Stimulated activated CD8-positive, alpha-beta memory T cell treated with anti-CD3 and anti-CD28 coated beads, Interleukin-12 subunit alpha, Interleukin-12 subunit beta, amount 100 ng/mL, for 4 hours (primary cell): ENCODE measurements at places on chromosomes 6 and 20.

DNA sequence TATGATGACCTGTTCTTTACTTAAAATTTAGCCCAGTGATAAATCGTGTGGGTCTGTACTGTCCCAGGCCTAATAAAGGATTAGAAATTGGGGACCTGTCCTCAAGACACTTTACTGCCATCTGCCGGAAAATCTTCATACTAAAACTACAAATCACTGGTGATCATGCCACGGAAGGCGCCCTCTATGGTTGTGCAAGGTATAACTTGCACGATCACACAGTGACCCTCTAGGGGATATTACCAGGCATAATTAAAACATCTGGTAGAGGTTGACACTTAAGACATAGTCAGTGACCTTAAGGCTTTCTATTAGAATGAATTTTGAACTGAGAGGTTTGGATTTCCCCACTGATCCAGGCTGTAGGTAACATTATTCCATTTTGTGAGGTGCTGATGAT, 172.6 kb downstream of the BMP2 start:
- DNase-seq = no peak

DNA sequence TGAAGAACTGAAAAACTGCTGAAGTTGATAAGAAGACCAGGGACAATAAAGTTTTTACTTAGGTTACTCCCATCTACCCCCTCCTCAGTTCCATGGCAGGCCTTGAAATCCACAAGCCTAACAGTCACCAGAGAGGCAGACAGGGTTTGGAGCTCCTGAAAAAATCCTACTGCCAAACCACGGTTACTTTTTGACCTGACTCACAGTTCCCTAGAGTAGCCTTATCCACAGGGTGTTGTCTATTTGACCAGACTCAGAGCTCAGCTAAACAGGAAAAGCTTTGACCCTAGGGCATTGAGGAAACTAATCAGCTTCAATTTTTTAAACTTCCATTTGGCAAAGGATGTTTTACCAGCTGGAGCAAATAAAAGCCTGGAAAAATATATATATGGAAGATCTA, 257.7 kb upstream of the NT5E start:
- DNase-seq = no peak

DNA sequence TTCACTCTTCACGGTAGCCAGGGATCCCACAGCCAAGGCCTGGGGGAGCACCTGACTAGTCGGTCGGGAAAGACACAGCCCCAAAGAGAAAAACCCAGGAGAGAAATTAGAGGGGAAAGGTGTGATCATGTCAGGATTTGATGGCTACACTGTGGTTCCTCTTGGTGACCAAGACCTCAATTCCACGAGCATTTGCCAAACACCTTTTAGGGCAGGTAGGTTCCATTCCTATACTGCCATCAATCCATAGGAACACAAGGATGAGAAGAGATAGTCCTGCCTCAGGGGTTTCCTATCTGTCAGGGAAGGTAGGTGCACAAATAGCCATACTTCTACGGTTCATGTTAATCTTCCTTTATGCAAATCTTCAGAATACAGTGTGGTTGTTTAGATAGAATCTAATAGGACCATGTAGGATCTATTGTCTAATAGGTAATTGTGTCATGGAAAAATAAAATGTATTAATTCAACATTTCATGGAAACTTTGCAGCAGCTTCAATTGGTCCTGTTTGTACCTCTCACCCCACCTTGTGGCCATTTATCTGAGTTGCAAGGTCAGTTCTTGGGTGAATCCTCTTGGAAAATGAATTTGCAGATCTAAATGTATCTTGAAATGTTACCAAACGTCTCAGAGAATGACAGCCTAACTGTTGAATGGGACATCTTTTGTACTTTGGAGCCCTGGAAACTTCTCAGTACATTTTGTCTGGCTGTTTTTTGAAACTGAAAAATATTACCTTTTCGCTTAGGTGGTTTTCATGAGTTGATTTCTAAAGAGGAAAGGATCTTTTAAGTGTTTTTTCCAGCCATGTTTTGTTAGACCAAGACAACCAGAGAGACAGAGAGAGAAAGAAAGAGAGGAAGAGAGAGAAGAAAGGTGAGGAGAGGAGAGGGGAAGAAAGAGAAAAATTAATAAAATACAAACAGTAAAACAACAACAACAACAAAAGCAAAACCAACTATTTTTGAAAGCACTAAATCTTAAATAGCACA, 33.7 kb upstream of the IYD start:
- DNase-seq = no peak

DNA sequence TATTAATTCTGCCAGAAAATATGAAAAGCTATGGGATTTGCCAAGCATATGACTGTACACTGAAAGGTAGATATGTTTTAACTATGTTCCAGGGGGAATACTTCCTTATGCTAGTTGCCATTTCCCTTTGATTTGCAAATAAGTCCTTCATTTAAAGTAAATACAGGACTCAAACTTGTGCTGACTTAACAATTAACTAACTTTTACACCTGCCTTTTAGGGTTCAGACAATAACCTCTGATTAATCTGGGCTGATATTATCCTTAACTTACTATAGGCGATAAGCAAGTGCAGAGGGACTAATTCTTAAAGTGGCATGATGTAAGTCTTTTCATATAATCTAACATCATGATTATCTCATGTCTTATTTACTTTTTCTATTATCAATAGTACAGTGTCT, 143.1 kb downstream of the AHI1 start:
- no peak for DNase-seq

DNA sequence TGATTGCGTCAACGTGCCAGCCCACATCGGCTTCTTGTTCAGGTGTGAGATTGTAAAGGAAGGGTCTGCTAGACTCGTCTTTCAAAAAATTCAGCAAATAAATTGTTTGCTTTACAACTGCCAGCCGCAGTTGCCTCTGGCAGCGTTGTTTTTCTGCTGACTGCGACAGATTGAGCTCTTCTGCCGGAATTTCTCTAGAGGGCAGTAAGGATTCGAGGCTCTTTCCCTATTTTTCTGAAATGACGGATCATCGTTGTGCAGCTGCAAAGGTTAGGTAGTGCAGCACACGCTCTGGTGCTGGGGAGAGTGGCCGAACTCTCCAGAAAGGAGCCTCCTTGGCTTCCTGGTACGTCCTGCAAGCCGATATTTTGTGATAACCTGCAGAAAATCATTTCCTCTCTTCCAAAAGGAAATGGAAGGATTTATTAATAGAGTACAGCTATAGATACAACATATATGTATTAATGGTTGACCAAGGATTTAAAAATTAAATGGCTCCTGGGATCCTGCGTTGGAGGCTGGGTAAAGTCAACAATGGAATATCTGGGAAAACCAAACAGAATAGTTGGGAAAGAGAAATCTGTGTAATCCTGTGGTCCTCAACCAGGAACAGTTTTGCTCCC, 121.9 kb upstream of the ZFP64 start:
- DNase-seq = no peak

GRCh38 chr6:19802656-19803055, 34.5 kb upstream of the ID4 start:
- DNase-seq = no peak

- no peak for DNase-seq
Measured at GRCh38 chr20:50027611-50028105, 44.9 kb downstream of the SNAI1 start.

- DNase-seq = no peak
Measured at GRCh38 chr6:150157081-150157480, 14.2 kb downstream of the PPP1R14C start.

- DNase-seq = no peak
Measured at GRCh38 chr6:5645328-5646290, 361.1 kb downstream of the NRN1 start.

GRCh38 chr6:25369036-25369432, 89.9 kb downstream of the CARMIL1 start:
- no peak for DNase-seq

DNA sequence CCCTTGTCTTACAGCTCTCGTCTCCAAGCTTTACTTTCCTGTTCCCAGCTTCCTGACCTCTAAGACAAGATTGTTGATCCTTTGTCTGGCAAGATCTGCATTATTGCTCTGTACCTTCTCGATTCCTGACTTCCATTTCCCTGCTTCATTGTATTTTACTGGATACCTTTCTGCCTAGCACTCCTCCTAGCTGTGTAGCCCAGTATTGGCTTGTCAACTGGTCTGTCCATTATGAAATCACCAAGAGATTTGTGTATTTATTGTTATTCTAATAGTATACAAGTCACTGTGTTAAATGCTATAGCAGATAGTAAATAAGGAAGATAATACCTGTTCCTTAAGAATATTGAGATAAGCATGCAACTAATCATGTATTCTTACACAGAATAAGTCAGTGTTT, 305.4 kb downstream of the CDKAL1 start:
- no peak for DNase-seq

DNA sequence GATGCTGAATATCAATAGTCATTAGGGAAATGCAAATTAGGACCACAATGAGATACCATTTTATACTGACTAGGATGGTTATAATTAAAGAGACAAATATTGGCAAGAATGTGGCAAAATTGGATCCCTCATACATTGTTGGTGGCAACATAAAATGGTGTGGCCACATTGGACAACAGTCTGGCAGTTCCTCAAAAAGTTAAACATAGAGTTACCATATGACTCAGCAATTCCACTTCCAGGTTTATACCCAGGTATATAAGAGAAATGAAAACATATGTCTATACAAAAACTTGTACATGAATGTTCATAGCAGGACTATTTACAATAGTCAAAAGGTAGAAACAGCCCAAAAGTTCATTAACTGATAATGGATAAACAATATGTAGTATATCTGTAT, 2.0 kb upstream of the CRIP3 start:
- no peak for DNase-seq

- DNase-seq = no peak
Measured at GRCh38 chr20:48766961-48767960, 60.5 kb downstream of the PREX1 start.

DNA sequence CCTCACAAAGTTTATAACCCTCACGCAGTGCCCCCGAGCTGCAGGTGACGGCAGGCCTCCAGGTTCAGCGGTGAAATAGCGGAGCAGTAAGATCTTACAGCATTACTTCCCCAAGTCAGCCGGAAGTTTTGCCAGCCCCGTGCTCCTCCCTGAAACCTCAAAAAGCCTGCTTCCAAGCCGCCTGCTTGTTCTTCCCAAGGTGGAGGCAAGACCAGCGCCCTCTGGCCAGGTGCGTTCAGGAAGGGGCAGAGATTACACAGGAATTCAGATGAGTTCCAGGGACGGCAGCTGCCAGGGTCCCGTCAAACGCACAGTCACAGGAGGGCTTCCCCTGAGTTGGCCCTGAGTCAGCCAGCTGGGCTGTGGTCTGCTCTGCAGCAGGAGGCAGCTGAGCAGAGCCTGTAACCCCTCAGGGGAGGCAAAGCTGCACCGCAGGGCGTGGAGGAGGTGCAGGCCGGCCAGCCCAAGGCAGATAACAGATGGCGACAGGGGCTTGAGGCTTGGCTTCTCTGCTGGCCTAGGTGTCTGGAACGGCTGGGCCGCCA, 124.1 kb upstream of the RPS6KA2 start:
- DNase-seq = no peak

DNA sequence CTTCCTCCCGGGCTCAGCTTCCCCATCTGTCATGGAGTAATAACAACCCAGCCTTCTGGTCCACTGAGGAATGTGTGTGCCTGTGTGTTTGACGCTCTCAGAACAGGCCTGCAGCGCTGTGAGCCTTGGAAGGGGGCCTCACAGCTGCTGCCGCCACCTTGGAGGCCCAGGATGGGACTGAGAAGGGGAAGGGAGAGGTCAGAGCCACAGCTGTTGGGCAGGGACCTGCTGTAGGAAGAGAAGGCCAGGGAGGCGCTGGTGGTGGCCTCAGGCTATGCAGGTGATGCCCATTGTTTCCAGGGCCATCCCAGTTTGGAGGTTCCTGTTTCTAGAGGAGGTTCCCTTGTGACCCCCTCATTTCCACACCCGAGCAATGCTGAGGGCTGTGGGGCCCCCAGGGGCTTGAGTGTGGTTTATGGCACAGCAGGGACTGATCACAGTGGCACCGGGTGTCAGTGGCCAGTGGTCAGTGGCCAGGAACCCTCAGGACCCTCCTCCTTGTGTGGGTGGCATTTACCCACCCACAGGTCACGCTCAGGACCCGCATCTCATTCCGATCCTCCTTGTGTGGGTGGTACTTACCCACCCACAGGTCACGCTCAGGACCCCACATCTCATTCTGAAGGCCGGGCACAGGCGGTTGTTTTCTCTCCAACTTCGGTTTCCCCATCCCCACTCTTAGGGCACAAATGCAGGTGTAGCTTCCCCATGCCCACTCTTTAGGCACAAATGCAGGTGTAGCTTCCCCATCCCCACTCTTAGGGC, 14.0 kb downstream of the TPD52L2 start:
- DNase-seq = no peak

GRCh38 chr6:100202417-100203194, 208.6 kb upstream of the MCHR2 start:
- DNase-seq = no peak

- no peak for DNase-seq
Measured at GRCh38 chr6:152669895-152670294, 27.8 kb upstream of the MYCT1 start.

- no peak for DNase-seq
Measured at GRCh38 chr6:96965492-96965891, 41.0 kb downstream of the KLHL32 start.

GRCh38 chr6:91310178-91310577, 723.3 kb upstream of the MAP3K7 start:
- DNase-seq = no peak

GRCh38 chr20:44851545-44851944, 34.0 kb upstream of the YWHAB start:
- DNase-seq = no peak

DNA sequence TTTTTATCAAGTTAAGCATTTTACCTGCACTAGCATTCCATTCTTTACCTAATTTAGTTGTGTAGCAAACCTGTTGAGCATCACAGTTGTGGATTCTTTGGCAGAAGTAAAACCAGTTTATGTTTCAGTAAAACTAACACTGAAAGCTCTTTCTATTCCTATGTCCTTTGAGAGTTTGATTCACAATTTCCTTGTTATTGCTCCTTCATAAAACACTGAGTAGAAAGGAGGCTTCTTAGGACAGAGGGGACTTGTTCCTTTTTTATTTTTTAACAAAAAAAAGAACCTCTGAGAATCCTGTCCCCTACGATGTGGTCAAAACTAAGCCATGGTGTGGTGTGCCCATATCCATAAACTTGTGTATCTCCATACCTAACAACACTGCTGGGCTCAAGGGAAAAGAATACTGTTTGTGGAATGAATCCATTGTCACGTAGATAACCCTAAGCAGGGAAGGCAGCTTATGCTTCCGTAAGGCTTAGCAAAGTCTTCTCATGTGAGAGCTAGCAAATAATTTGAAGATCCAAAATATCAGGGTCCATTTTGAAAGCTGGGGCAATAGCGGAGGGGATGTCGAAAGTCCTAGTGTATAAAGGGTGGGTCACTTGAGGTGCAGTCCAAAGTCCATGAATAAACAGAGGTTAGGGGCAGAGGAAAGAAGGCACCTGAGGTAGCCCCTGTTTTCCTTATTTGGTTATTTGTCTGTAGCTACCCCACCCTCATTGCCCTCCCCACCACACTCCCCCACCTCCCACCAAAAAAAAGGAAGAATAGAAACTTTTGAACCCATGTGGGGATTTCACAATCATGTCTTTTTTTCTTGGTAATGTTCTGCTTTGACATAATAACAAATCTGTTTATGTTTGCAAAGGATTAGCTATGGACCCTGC, 71.0 kb downstream of the PLAGL1 start:
- no peak for DNase-seq
